IPS DF 19.7 (cell line): ENCODE measurements at places on chromosomes 3 and 15.

DNA sequence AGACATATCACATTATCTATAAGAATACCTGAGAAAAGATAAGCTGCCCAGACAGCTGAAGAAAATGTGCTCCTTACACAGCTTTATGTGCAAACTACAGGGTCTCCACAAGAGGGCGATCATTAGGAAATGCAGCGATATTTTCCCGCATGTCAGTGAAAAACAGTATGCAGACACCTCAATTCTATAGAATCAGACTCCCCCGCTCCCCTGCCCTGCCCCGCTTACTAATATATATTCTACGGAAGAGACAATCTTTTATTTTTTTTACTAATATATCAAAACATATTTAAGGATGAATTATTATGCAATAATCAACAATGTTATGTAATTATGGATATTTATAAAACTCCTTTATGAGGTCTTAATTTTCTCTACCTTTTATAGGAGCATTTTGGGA, 681.3 kb downstream of the ROBO1 start:
- DNase-seq: peak; percentile 20

GRCh38 chr15:48939648-48940047, 24.1 kb downstream of the SHC4 start:
- DNase-seq: no peak

DNA sequence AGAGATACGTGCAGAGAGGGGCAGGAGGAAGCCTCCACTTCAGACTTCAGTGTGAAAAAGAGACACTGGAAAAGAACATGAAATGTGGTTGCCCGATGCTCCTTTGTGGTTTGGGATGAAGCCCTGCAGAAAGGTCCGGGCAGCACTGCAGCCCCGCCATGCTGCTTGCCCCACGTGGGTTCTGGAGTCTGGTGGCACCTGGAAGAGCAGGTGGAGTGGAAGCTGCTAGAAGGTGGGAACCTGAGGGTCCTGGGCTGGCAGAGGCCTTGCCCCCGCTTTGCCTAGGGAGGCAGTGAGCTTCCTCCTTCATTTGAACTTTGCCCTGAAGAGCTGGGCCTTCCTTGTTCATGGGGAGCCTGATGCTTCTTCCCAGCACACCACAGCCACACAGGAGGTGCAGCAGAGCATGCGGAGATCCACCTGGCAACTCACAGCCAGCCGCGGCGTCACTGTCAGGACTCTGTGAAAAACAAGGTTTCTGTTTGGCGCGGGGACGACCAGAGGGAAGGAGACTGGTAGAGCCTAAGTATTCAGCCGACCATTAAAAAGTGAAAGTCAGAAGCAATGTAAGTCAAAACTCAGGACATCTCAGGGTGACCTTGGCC, 59.0 kb downstream of the APBA2 start:
- no peak for DNase-seq

DNA sequence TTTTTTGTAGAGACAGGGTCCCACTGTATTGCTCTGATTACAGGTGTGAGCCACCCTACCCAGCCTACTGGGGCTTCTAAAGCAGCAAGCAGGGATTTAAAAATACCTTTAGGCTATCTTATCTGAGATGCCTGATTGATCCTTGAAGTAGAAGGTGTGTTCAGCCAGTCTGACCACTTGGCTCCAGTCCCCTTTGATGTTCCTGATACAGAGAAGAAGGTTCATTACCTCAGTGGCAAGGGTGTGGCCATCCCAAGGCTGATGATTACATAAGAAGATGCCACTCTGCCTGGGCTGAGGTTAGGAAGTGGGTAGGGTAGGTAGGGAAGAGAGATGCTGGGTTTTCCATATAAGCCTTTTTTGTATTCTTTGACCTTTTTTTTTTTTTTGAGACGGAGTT, 11.2 kb upstream of the DCAF1 start:
- no peak for DNase-seq

- DNase-seq: no peak
Measured at GRCh38 chr3:53680028-53680427, 166.2 kb downstream of the CHDH start.

DNA sequence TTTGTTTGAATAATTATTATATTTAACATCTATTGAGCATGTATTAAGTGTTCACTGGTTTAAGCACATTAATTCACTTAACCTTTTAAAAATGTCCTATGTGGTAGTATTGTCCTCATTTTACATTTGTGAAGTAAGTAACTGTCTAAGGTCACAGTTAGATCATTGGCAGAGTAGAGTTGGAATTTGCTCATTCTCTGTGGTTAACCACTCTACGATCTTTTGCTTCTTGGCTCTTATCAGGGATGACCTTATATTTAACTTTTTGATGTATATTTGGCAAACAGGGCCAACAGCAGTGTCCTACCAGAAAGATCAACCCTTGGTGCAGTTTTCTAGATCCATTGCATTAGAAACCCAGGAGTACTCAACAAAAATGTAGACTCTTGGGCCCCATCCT, 34.0 kb downstream of the PXK start:
- no peak for DNase-seq

- DNase-seq: no peak
Measured at GRCh38 chr3:72446218-72447058, 401.8 kb downstream of the SHQ1 start.

- no peak for DNase-seq
Measured at GRCh38 chr15:97867870-97868269, 92.6 kb upstream of the ARRDC4 start.

- no peak for DNase-seq
Measured at GRCh38 chr15:65408324-65409035, 14.3 kb downstream of the IGDCC4 start.

- DNase-seq: no peak
Measured at GRCh38 chr3:11541321-11542303, 102.1 kb downstream of the VGLL4 start.

GRCh38 chr3:110459021-110459420, 612.6 kb upstream of the NECTIN3 start:
- DNase-seq: no peak

- DNase-seq: no peak
Measured at GRCh38 chr3:182370949-182371348, 422.4 kb upstream of the ATP11B start.

DNA sequence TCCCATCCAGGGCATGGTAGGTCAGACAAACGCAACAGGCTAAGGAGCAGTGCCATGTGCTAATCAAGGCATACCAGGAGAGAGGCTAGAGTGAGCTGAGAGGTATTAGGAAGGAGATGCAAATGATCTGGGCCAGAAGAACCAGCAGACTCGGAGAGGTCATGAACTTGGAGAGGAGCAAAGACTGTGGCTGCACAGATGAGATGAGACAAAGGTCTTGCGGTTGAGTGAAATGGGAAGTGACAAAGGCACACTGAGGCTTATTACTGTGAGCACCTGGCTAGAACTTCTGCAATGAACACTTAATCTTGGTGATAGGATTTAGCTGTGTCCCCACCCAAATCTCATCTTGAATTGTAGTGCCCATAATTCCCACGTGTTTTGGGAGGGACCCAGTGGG, 380.2 kb downstream of the ULK4 start:
- no peak for DNase-seq

- no peak for DNase-seq
Measured at GRCh38 chr3:195096053-195096452, 174.9 kb downstream of the XXYLT1 start.
